CD4-positive, alpha-beta T cell (primary cell): ENCODE measurements at places on chromosomes 4 and X.

DNA sequence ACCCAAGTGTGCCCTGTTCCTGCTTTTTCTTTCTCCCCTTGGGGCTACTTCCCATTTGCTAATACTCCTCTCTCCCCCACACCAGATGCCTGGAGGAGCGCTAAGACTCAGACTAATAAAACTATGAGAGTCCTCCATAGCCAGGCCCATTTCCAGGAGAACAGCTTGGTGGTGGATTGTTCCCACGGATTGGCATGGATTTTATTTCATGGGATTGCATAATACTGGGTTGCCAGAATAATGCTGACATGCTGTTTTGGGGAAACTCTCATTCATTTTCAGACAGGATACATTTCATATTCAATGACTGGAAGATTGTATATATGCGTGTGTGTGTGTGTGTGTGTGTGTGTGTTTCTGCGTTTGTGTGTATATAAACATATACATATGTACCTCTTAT lies 447.5 kb upstream of the PITX2 start:
- no peak for DNase-seq

DNA sequence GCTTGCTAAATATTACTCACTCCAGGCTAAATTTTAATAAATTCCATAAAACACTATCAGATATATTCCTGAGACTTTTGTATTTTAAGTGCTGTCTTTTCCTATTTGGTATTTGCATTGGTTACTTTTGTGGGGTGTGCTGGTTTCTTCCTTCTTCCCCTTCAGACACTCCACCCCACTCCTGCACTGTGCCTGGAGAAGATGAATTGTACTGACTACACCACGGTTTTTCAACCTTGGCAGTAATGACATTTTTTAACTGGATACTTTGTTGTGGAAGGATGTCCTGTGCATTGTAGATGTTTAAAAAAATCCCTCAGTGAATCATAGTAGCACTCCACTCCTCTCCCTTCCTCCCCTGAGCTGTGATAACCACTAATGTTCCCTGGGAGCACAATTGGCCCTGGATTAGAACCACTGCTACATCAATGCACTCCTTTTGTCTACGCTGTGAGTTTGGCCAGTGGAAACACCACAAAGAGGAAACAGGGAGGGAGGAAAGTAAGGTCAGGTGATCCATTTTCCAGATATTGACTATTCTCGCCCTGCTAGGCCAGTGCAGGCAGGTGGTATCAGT lies 36.3 kb downstream of the SNCA start:
- DNase-seq, result no peak

DNA sequence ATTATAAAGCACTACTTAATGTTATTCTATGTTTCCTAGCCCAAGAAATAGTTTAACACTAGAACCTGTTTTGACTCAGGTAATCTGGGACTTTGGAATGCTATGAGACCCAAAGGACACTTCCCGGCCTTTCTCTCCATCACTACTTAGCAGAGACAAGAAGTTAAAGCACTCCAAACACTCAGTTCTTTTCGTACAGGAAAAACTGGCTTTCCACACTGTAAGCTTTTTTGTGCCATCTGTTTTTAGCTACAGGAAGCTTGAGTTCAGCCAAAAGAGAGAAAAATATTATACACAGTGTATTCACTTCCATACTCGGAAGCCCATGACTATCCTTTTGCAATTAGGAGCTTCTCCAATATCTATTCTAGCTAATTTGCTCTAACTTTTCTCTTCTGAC lies 7.9 kb upstream of the FGF13 start:
- no peak for DNase-seq

DNA sequence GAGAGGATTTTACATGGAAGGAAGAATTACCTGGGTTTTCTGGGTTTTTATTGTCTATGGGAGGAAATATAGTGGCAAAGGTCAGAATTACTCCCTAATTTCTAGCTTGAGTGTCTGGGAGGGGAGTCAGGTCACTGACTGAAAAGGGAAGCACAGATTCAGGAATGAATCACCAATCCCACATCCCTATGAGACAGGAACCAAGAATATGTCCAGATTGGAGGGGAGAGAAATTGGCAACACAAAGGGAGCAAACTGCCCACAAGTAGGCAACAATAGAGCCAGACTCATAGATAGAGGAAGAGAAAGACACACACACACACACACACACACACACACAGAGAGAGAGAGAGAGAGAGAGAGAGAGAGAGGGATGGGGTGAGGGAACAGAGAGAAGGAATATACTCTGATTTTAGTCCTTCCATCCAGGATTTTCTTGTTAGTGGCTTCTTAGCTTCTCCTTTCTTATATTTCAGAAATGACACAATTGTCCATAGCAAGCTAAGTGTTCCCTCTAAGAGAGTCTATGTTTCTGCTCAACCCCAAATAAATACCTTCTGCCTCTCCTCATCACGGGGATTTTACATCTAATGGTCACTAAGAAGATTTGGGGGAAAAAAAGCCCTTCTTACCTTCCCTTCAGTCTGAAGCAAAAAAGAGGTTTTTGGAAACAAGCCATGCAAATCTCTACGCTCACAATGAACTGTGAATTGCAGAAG lies 12.0 kb downstream of the P2RY10 start:
- no peak for DNase-seq

GRCh38 chr4:121462660-121463261 lies 81.9 kb upstream of the QRFPR start:
- peak; percentile 9 for DNase-seq

- no peak for DNase-seq
These were observed 63.0 kb downstream of the MBNL3 start for GRCh38 chrX:132425744-132426318.

DNA sequence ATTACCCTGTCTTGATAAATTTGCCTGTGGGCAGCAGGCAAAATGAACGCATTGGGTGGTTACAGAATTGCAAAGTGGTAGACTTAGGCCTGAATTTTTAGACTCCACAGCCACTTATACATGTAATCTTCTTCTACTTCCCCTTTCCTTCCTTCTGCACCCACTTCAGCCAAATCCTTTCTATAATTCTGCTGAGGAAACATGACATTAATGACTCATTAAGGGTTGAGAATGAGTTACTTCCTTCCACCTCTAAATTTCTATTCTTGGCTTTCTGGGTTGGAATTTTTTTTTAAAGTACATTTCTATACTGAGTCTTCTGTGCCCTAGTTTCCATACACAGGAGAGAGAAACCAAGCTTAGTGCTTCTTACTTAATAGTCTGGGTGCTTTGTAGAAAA lies 10.1 kb downstream of the PAPSS1 start:
- no peak for DNase-seq

- DNase-seq, result no peak
These were observed 52.3 kb downstream of the KIAA0232 start for GRCh38 chr4:6834867-6835266.

DNA sequence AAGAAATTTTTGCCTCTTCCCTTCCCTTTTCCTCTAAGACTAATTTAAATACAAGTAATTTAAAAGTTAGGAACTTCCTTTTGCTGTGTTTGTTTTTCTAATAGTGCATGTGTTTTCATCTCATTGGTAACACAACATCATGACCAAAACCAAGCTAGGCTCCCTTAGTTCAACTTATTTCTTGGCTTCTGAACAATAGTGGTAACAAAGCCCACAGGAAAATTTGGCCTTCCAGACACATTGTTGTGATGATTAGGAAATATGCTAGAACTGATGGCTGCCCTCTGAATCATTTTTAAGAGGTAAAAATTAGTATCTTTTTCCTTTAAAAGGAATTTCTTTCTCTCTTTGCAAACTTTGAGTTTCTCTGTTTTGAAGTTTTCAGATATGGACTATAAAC lies 25.5 kb upstream of the TEC start:
- no peak for DNase-seq

GRCh38 chr4:176601124-176601523 lies 191.6 kb downstream of the VEGFC start:
- DNase-seq, result no peak

DNA sequence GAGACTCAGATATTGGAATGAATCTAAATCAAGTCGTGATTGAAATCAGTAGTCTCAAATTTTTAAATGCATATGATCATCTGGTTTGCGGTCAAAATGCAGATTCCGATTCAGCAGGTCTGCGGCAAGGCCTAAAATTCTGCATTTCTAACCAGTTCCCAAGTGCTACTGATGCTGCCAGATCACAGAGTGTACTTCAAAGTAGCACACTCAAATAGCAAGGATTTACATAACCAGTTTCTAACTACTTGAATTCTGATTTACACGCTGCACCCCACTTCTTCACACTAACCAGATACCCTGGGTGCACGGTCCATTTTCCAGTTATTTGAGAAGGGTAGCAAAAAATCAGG lies 752 bp downstream of the MBTPS2 start:
- no peak for DNase-seq

GRCh38 chr4:143021384-143021783 lies 163.3 kb upstream of the USP38 start:
- no peak for DNase-seq

GRCh38 chr4:105246712-105247111 lies 100.0 kb downstream of the TET2 start:
- DNase-seq, result no peak

DNA sequence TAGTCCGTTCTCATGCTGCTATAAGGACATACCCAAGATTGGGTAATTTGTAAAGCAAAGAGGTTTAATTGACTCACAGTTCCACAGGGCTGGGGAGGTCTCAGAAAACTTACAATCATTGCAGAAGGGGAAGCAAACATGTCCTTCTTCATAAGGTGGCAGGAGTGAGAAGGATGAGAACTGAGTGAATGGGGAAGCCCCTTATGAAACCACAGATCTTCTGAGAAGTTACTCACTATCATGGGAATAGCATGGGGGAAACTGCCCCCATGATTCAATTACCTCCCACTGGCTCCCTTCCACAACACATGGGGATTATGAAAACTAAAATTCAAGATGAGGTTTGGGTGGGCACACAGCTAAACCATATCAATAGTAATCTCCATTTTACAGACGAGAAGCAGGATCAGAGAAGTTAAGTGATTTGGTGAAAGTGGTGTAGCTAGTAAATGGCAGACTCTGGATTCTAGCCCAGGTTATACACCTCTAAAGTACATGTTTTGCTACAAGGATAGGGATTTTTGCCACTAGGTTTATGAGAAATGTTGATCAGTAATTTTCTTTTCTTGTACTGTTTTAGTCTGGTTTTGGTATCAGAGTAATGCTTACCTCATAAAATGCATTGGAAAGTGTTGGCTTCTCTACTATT lies 47.3 kb upstream of the C1GALT1C1 start:
- no peak for DNase-seq

DNA sequence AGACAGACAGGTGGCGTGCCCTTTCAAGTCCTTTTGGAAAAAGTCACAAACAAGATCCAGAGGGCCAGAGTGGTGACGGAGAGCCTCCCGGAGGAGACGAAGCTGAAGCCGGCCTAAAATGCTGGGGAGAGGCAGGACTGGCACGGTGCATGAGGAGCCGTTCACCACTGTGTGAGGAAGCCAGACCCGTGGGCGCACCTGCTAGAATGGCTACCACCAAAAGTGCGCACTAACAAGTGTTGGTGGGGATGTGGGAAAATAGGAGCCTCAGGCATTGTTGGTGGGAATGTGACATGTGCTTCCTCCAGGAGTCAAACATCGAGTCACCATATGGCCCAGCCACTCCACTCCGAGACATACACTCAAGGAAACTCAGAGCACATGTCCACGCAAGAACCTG lies 67.4 kb upstream of the HELT start:
- DNase-seq, result no peak

GRCh38 chr4:38113132-38113531 lies 152.9 kb downstream of the PTTG2 start:
- DNase-seq, result no peak

DNA sequence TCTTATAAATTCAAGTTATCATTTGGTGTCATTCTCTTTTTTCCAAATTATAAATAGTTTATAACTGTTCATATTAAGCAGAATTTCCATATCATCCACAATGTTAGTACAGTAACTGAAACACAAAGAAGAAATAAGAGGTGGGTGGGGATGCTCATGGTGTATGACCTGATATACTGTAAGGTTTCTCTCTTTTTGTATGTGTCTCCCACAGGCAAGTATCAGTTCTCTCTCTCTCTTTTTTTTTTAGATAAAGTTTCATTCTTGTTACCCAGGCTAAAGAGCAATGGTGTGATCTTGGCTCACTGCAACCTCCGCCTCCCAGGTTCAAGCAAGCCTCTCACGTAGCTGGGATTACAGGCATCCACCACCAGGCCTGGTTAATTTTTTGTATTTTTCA lies 43.7 kb upstream of the UGT2A3 start:
- DNase-seq, result no peak

DNA sequence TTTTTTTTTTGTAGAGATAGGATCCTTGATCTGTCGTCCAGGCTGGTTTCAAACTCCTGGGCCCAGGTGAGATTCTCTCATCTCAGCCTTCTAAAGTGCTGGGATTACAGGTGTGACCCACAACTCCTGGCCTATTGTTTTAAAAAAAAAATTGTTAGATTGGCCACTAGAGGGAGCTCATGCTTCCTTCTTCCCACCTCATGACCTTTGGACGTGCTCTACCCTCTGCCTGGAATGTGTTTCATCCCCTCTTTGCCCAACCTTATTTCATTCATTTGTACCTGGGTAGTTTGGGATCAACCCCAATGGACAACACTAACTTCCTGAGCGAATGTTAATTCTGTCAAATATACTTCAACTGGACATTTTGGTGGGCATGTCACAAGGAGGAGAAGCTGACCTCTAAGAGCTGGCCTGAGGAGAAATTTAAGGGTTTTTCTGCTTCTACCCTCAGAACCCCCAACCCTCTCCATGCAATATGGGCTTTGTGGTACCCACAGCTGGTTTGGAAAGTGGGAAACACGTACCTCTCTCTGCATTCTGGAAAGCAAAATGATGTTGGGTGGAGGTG lies 6.4 kb downstream of the PPEF2 start:
- DNase-seq, result no peak

GRCh38 chrX:143754183-143754582 lies 33.6 kb upstream of the SPANXN2 start:
- no peak for DNase-seq

DNA sequence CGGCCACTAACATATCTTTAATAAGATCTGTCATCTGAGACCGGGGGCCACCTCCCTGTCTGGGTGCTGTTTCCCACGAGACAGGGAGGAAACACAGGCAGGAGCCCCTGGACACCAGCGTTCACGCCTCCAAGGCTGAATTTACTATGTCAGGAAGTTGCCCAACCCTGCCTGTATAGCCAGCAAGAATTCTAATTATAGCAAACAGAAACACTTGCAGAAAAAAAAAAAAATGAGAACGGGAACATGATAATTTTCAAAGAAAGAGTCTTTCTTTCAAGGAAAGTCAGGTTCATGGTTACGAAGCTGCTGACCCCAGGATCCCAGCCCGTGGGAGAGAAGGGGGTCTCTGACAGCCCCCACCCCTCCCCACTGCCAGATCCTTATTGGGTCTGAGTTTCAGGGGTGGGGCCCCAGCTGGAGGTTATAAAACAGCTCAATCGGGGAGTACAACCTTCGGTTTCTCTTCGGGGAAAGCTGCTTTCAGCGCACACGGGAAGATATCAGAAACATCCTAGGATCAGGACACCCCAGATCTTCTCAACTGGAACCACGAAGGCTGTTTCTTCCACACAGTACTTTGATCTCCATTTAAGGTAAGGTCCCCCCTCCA lies at the start of gene IL3RA:
TSS of gene IL3RA (plus strand) at position 455 of the 613 bp plus-strand sequence. CDS start 4,981 bp downstream, outside the sequence.
- no peak for DNase-seq

- no peak for DNase-seq
These were observed 1.0 kb upstream of the DCK start for GRCh38 chr4:70992391-70992881.

GRCh38 chr4:76689145-76689817 lies 208.7 kb downstream of the SOWAHB start:
- peak; percentile 21 for DNase-seq
